ENCODE measurements at places on chromosomes 11 and 22.
A peak's percentile ranks its signal among the peaks of the same experiment; 100 is the strongest.

DNA sequence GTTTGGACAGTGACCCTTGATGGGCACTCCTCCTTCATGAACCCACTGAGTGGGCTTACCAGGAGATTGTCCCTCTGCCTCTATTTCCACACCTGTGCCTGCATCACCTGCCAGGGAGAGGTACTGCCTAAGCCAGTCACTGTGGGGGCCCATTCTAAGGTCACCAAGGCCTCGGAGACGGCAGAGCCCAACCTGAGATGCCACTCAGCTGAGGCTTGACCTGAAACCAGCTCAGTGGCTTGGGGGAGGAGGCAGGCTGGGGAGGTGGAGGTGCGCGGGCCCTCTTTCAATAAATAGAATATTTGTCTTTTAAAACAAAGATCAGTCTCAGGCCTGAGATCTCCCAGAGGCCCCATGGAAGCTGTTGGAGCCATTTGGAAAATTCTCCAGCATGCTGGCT is 84.5 kb downstream of the DHCR7 start:
- DNase-seq, result no peak

DNA sequence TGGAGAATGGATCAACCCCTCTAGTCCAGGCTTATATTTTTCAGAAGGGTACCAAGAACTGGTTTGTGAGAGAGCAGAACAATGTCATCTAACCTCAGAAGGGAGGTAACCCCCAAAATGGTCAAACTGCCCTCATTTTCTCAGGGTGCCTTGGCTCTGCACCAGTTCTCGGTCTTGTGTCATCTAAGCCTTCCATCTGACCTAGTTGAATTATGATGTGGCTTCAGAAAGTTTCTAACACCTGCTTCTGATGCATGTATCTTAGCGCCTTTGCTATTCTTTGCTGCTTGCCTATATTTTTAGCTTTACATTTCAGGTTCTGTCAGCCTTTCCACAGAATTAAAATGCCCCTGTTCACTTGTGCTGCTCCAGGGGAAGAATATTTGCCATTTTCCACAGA is 91.7 kb upstream of the E2F8 start:
- DNase-seq, result no peak

DNA sequence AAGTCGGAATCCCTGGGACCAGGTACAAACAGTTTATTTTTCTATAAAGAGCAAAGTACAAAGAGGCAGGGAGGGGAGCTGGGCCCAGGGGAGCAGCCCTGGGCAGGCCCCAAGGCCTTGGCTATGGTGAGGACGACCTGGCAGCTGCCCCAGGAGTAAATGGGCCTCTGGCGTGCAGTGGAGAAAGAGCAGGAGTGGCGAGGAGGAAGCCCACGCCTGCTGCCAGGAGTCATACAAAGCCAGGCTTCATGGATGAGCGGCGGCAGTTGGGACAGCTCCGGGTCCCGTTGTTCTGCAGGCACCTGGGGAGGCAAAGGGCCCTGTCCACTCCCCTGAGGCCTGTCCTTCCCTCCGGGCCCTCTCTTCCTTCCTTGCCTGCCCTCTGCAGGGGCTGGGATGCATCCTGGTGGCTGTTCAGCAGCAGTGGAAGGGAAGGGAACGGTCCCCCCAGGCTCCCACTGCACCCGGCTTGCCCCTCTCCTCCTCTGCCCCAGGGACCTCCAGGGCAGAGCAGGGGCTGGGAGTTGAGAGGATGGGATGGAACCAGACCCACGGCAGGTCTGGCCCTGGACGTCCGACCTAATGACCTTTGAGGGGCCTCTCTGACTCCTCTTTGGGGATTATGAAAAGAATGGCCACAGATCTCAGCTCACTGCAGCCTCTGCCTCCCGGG is 11.1 kb downstream of the RAPSN start:
- no peak for DNase-seq

DNA sequence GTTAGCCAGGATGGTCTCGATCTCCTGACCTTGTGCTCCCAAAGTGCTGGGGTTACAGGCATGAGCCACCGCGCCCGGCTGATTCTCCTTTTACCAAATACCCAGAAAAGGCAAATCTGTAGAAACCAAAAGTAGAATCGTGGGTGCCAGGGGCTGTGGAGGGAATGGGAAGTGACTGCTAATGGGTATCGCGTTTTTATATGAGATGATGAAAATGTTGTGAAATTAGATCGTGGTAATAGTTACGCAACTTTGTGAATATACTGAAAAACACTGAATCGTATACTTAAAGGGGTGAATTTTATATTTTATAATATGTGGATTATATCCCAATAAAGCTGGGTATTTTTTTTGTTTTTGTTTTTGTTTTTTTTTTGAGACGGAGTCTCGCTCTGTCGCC is 48.2 kb upstream of the CREB3L1 start:
- no peak for DNase-seq

DNA sequence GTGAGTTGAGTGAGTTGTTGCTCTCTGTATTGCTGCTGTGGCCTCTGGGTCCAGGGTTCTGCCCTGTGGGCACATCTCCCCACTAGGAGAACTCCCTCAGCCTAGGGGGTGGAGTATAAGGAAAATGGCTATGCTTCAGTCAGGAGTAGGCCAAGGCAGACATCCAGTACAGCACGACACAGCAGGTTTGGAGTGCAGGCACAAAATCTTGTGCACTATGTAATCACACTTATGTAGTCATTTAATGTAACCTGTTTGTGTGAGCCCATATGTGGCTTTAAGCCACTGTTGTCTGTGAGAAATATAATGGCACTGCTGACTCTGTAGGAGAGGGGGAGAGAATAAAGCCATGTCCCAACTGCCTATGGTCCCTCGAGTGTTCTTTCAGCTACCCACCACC is 90.1 kb downstream of the CCDC83 start:
- no peak for DNase-seq

- DNase-seq, result no peak
Measured at GRCh38 chr22:42434748-42435425, 2.7 kb upstream of the NFAM1 start.

- DNase-seq, result no peak
Measured at GRCh38 chr11:82932564-82932963, 31.0 kb downstream of the DDIAS start.

- DNase-seq, result no peak
Measured at GRCh38 chr11:115258216-115258615, 246.0 kb downstream of the CADM1 start.

DNA sequence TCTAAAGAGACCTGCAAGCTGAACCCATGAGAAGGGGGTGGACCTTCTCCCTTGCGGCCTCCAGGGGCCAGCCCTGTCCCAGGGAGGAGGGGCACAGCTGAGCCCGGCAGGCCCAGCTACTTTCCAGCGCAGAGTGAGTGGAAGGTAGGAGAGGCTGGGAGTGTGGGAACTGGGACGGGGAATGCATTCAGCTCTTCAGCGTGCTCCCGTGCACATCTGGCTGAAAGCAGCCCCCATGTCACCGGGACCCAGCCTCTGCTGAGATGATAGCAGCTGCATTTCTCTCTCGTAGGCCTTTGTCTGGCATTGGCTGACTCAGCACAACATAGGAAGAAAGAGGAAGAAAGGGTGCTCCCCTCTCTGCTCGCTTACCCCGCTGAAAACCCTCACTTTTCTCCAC is 951.5 kb downstream of the TBC1D22A start:
- no peak for DNase-seq

DNA sequence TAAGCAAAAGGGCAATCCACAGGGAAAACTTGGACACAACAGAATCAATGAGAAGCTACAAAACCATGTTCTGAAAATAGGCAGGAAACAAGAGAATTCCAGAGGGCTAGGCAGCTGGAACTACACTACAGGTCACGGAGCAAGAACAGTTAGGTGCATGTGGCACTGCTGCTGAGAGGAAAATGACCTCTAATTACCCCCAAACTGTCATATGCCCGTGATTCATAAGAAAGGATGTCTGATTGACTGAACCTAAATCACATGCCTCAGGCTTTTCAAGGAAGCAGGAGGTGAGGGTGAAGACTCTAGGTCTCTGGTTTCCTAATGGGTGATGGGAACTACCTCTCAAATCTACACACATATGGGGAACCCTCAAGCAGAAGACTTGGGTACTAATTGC is 17.9 kb upstream of the RRAS2 start:
- DNase-seq, result no peak

- no peak for DNase-seq
Measured at GRCh38 chr11:123549926-123550917, 104.2 kb downstream of the SCN3B start.

DNA sequence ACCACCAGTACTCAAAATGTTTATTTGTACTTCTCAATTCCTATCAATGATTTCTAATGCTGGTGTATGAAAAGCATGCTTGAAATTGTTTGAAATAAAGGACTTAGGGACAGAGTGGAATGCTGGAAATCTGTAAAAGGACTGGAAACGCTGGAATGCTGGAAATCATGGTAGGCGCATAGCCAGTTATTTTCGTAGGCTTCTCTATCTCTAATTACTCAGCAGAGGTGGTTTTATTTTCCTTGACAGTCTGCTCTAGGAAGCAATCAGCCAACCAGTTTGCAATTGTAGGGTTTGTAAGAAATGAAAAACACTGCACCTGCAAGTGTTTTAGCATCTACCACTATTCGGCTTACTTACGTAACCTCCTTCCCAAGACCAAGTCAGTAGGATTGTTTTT is 788 bp downstream of the LIN7C start:
- no peak for DNase-seq

GRCh38 chr11:106785913-106786650 is 232.2 kb downstream of the GUCY1A2 start:
- DNase-seq, result no peak

GRCh38 chr22:21026783-21027692 is 5.3 kb downstream of the SLC7A4 start:
- DNase-seq, result peak; percentile 27

- DNase-seq, result no peak
Measured at GRCh38 chr11:9330387-9331384, 16.3 kb upstream of the TMEM41B start.

DNA sequence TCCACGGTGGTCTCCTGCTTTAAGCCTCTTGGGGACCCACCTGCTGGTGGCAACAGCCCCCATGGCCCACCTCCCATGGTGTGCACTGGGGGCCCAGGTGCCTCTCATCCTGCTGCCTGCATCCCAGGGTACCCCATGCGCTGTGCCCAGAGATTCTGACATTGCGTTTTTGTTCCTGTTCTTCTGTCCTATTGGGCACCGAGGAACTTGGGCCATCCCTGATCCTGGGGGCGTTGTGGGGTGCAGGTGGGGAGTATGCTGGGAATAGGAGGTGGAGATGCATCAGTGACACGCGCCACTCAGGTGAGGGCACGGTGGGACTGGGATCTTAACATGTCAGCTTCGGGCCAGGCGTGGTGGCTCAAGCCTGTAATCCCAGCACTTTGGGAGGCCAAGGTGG is 12.4 kb upstream of the NAP1L4 start:
- DNase-seq, result no peak

DNA sequence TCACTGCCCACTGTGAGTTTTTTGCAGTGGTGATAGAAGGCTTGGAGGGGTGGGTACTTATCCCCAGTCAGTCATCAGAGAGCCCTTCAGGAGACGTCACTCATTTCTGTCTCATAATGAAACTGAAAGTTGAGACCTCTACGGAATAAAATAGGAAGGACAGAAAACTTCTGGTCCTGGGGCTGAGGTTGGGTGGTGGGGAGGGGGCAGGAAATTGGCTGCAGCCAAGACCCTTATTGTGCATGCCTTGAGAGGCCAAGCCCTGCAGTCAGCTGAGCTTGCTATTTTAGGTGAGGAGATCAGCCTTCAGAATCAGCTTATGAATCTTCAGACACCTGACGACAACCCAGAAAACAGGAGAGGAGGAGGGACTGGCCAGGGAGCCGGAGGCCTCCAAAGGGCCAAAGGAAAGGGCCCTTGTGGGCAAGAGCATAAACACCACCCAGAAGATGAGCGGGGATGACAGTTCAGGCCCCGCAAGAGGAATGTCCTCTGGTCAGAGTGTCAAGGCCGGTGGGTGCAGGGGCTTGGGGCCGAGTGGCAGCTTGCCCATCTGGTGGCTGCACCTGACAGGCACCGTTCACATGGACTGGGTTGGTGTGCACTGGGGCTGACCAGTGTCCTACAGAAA is 17.9 kb upstream of the ADA2 start:
- DNase-seq, result no peak

- DNase-seq, result no peak
Measured at GRCh38 chr11:78982473-78982872, 407.8 kb upstream of the NARS2 start.

GRCh38 chr11:30360741-30361140 is 37.8 kb downstream of the ARL14EP start:
- DNase-seq, result no peak

DNA sequence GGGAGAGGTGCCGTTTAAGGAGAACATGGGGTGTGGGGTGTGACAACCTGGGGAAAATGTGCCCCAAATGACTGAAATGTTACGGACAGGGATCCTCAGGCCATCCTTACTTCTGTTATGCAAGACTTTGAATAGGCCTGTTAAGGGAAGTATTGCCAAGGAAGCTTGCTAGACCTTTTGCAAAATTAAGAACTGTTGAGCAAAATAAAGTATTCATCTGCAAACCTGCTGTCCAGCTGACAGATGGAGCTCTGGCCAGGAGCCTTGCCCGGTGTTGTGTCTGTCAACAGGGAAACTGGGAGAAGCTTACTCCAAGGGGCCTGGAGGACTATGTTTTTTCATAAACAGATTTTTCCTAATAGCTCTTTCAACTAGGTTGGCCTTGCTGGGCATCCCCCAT is 48.0 kb downstream of the FAT3 start:
- no peak for DNase-seq

DNA sequence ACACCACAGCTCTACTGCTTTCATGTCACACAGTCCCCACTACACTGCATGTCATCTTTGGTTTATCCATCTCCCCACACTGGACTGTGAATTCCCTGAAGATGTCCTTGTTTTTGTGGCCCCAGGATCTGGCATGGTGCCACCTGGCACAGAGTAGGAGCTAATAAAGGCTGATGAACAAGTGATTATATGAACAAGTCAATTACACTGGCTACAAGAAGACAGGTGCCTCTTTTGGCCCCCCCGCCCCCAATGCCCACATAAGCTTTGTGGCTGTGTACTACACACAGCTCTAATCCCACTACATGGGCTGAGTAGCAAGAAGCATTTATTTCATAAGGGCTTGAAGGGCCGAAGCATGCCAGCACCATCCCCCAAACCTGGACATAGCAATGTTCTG is 24.7 kb downstream of the PLEKHA7 start:
- DNase-seq, result no peak

GRCh38 chr11:114359342-114359741 is 41.0 kb downstream of the C11orf71 start:
- DNase-seq, result no peak

DNA sequence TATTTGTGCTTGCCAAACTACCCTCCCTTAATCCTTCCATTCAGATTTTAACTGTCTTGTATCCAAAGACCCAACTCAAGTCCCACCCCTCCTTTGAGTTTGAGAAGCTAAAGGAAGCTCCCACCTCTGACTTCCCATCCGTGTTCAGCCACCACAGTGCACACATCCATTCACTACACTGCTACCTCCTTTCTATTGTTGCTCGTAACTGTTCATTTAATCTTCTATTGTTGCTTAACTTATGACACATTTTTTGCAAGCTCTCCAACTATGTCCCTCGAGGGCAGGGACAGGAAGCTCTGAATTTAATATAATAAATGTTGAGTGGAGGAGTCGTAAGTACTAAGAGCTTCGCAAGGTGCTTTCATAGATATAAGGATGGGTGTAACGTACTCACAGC is 10.4 kb downstream of the LARGE1 start:
- no peak for DNase-seq

Data from NCI-H2029 treated with DMSO at 0.1 percent for 48 hours (cell line).